ENCODE measurements at places on chromosomes 6 and 20.

- DNase-seq: no peak
These were observed 39.3 kb downstream of the BAK1 start for GRCh38 chr6:33540768-33541167.

DNA sequence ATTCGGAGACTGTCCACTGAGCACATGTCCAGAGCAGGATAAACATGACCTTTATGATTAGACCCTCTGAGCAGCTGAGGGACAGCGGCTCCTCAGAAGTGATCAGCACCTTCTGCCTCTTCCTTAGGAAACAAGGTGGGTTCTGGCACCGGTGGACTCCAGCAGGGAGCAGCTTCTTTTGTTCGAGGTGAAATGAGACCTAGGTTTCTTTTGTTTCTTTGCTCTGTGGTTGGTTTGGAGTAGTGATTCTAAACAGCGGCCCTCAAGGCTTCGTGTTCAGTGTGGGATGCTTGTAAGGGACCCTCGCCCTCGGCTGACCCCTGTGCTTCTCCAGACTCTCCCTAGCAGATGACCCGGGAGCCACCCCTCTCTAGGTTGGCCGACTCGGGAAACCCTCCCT is 14.6 kb upstream of the FRMD1 start:
- DNase-seq: no peak

DNA sequence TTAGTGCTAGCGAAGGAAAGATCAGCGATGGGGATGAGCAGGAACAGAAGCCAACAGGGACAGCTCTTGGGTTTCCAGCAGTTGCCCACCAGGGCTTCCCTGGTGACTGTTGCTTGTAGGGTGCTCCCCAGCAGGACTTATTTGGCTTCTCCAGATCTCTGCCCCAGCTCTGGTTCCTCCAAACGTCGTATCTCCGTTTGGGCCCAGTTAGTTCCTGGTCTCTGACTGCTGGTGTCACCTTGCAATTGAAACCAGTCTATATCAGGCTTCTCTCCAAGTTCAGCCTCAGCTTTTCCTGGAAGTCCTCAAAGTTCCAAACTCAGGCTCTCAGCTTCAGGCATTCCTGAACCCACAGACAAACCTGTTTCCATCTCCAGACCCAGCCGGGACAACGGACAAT is 70.8 kb upstream of the NXT1 start:
- DNase-seq: no peak

DNA sequence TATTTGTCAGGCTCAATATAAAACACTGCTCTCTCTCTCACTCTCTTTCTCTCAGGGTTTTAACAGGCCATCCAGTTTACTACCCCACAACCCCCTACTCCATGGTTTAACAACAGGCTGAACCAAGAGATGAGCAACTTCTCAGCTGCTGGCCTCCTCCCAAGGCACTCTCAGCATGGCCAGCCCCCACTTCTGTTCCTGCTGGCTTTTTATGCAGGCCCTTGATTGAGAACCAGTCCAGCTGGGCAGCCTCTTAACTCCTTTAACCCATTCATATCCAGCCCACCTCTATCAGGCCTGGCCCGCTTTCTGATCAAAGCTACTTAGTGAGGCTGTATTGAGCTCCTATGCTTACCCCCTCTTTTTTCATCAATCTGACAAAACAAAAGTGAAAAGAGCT is 346.8 kb upstream of the POU3F2 start:
- DNase-seq: no peak

- no peak for DNase-seq
These were observed 222.3 kb downstream of the IBTK start for GRCh38 chr6:82025271-82025670.

- DNase-seq: no peak
These were observed 108.6 kb downstream of the FIG4 start for GRCh38 chr6:109799664-109800063.

GRCh38 chr6:47571488-47571887 is 93.9 kb downstream of the CD2AP start:
- no peak for DNase-seq

DNA sequence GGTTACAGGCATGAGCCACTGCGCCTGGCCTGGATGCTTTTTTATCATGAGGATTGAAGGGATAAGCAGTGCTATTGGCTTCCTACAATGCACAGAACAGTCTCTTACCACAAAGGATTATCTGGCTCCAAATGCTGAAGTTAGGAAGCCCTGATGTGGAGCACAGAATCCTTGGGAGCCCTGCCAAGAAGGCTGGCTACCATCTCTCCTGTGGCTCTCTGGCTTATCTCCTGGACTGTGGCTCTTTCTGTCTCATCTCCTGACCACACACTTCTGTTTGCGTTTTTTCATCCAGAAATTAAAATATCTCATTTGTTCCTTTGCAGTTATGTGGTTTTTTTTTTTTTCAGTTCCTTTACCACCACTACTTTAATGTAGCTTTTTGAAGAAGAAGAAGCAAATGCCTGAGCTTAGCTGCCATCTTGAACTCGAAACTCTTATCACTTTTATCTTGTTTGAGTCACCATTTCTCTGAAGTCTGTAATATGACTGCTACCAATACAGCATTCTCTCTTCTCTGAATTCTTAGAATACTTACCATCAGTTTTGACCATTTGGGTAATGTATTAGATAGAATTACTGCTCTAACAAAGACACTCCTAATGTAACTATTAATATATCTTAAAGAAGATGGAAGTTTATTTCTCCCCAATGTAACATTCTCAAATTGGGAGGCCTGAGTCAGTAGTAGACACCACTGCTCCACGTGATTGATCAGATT is 1044.7 kb downstream of the KIF16B start:
- DNase-seq: no peak

- DNase-seq: no peak
These were observed 56.2 kb upstream of the ARID1B start for GRCh38 chr6:156720691-156721685.

- DNase-seq: peak; percentile 15
These were observed 37.9 kb downstream of the AGPAT4 start for GRCh38 chr6:161235776-161236633.

- DNase-seq: no peak
These were observed 87.4 kb upstream of the SHLD1 start for GRCh38 chr20:5662769-5663168.

- DNase-seq: no peak
These were observed 88.2 kb downstream of the COL12A1 start for GRCh38 chr6:75117701-75118100.

DNA sequence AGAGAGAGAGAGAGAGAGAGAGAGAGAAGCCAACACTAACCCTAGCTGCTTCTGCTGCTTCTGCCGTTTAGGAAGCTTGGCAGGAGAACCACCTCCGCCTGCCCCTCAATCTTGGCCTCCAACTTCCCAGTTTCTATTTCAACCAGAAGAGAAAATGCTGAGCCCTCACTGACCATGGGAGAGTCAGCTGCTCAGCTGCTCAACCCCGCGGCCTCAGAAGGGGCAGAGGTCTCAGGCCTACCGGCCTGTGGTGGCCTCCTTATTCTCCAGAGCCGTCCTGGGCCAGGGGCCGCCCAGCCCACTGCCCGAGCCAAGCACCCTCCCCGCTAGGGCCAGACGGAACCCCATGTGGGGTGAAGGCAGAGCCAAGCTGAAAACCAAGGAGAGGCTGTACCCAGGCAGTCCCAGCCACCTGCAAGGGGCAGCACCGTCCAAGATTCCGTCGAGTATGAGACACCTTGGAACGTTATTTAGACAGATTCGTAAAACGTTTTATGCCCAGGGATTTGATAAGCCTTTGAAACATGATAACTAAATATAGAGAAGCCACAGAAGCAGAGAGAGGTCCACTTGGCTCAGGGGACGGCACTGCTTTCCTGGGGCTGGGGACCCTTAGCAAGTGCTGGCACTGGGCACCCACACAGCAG is 116.6 kb downstream of the DLL1 start:
- no peak for DNase-seq

DNA sequence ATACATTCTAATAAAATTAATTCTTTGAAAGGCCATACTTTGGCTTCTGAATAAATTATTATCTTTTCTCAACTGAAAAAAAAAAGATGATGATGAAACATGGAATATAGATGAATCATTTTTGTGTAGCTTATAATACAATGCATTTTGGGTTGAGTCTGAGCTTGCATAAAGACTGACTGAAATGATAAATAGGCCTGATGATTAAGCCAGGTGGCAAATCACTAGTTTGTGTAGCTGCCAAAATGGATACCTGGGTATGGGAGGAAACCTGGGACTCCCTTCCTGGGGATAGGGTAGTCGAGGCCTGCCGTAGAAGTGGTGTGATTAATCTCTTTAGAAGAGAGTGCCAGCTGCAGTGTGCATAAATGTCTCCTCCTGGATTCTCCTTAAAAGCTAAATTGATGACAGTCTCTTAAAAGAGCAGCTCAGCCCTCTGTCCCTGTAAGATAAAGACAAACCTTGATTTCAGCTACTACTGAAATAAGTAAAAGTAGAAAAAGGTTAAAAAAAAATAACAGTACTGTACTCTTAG is 275.1 kb downstream of the GRIK2 start:
- no peak for DNase-seq

DNA sequence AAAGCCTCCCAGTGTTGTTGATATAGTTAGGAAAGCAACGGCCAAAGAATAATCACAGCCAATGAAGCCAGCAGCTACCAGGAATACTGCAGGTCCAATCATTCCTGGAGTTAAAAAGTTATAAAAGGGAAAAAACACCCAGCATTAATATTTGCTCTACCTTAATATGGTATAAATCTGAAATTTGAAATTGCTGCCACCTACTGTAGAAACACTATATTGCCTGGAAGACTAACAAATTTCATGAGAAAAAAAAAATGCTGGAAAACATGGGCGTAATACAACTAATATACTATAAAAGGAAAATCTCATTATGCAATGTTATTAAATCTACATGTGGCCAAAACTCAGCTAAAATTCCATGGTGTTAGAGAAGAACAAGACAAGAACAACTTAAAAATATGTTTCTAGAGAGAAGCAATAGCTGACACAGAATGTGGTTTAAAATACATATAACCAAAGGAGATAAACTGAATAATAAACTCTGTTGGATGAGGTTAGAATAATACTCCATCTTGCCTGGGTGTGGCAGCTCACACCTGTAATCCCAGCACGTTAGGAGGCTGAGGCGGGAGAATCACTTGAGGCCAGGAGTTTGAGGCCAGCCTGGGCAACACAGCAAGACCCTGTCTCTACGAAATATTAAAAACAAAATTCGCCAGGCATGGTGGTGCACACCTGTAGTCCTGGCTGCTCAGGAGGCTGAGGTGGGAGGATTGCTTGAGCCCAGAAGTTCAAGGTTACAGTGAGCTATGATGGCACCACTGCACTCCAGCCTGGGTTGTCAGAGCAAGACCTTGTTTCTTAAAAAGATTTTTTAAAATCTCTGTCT is 43.1 kb downstream of the SLC17A5 start:
- no peak for DNase-seq

GRCh38 chr20:24608926-24609667 is 139.7 kb downstream of the SYNDIG1 start:
- no peak for DNase-seq
